ENCODE measurements at places on chromosomes 2 and 18. TPM values are rescaled to one million over a fixed set of nuclear protein-coding genes. Genes with fewer than 3 reads are reported as not detected.

The DNER gene
- 13.4 TPM for total RNA-seq

The CRYGD gene
- not detected for total RNA-seq

GRCh38 chr2:196970099-196970498, 43.6 kb upstream of the PGAP1 start:
- no peak for DNase-seq

- DNase-seq: no peak
Measured at GRCh38 chr2:159229476-159230144, 56.9 kb downstream of the WDSUB1 start.
